Left cardiac atrium (tissue), 4 donors: ENCODE measurements at places on chromosomes 11 and 22.

GRCh38 chr22:39524089-39524752 lies 3.9 kb downstream of the ATF4 start:
- no peak for DNase-seq

- DNase-seq = no peak
These were observed 40.5 kb downstream of the DKK3 start for GRCh38 chr11:11967669-11968510.

GRCh38 chr11:120186774-120187591 lies 23.8 kb upstream of the OAF start:
- no peak for DNase-seq

GRCh38 chr11:122853971-122854446 lies 15.7 kb downstream of the CRTAM start:
- DNase-seq = no peak

DNA sequence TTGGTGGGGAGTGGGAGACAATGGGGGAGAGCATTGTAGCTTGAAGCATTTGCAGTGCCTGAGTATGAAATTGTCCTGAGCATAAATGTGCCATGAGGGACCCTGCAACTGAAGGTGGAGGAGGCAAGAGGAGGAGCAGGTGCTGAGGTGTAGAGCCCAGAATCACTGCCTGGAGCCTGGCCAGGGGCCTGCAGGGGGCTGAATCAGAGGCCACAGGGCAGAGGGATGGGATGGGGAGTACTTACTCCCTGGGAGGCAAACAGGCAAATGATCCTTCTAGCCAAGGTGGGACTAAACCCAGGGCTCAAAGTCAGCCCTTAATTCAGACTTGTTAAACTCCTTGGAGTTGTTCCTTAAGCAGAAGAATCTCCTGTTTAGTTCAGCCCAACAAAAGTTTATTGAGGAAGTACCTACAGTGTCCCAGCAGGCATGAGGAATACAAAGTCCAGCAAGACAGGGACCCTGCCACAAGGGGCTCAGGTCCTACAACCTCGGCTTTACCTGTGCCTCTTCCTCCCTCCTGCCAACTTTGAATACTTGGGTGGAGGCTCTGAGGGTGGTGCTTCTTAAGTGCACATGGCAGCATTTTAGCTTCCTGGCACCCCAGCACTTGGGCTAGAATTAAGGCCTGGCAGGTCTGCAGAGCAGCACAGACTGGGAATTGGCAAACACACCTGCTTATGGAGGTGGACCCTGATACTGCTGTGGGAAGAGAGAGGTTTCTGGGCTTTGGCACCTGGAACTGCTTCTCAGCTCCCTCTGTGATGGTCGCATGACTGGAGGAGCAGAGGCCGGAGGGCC lies 20.0 kb downstream of the MICAL2 start:
- DNase-seq = no peak

GRCh38 chr11:66291706-66292542 lies at the start of gene TMEM151A:
Gene TMEM151A (plus strand): TSS chr11:66291894. CDS start chr11:66292014, 120 bp downstream.
- DNase-seq = no peak

- DNase-seq = no peak
These were observed 56.7 kb downstream of the APIP start for GRCh38 chr11:34859496-34859895.

DNA sequence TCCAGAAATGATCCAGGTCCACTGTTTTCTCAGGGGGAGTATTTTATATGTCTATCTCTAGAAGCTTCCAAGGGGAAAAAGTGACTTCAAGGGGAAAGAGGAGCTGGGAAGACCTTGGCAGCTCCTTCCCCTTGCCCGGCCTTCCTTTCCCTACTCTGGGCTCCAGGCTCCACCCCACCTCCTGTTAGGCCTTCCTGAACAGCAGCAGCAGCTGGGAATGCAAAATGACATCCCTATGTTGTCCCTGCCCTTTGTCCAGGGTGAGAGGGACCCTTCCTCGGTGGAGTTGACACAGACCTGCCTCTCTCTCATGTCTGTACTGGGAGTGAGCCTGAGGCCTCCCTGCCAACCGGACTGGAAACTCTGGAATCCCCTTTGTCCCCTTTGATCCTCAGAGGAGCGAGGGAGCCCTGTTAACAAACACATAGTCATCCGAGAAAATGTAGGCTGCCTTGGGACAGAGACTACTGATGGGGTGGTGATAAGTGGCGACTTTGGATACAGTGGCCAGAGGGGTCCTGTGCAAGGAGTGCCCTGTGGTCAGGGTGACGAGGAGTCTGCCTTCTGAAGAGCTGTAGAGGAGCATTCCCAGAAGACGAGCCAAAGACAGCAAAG lies 9.0 kb upstream of the MALAT1 start:
- peak; percentile 59 for DNase-seq

- DNase-seq = no peak
These were observed 606.6 kb downstream of the TBC1D22A start for GRCh38 chr22:47369020-47369419.

DNA sequence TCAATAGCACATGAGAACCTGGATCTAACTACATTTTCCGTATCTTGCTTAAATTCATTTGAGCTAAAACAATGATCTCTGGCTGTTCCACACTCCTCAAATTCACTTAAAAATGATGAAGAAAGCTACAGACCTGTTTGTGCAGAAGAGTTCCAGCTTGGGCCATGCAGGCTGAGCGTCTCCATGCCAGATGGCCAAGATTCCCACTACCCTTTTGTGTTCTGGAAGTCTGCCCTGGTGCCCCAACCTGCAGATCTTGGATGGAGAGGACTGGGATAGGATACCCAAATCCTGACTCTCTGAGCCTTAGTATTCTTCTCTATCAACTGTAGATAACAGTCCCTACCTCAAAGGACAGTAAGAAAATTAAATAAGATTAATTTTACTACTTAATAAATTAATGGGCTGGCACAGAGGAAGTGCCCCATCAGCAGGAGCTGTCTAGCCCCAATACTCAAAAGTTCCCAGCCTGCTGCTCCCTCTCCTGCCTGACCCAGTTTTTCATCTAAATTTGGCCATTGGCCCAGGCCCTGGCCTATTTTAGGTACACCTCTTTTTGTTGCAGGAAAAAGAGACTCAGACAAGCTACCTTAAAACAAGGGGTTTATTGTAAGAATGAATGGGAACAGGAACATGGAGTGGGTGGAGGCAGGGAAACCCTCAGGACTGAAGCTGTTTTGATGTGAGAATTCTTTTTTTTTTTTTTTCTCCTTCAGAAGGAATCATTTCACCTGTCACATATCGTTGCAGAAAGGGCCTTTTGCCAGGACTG lies 81.4 kb upstream of the GRK3 start:
- no peak for DNase-seq

GRCh38 chr11:46665356-46665755 lies 35.1 kb downstream of the ARHGAP1 start:
- DNase-seq = no peak

DNA sequence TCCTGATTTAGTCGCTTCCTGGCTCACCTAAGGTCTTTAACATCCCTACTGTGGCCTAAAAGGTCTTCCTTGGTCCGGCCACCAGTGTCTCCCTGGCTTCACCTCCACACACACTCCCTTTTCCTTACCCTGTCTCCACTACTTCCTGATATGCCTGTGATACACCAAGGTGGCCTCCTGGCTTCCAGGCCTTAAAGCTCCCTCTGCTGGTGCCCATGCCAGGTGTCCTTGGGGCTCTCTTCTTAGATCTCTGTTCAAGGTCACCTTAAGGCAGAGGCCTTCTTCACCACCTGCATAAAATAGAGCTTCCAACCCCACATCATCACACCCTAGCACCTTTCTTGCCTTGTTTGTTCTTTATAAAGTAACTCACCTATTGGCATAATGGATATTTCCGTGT lies 787.7 kb downstream of the NTM start:
- DNase-seq = no peak

DNA sequence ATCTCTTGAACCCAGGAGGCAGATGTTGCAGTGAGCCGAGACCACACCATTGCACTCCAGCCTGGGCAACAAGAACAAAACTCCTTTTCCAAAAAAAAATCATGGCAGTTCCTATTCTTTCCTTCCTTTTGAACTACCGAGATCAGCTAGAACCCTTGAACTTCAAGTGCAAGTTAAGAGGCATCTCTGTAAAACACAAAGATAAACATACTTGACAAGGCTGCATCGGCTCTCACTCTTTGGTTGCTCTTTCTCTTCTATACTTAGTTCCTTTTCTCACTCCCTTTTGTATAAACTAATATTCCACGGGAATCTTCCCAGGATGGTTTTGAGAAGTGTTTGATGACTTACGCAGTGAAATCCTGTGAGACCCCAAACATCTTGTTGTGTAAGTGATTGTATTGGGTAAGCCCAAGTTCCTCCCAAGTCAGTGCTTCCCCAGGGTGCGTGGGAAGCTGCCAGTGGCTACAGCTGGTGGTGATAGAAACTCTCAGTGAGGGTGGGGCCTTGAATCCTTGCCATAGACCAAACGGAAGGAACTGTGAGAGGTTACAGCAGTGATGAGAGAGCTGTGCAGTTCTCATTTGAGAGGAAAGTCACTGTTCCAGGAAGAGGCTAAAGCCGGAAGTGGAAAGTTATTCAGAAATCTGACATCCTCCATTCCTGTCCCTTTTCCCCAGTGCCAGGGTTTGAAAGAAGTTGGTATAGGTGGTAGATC lies 24.1 kb upstream of the CDC42EP2 start:
- DNase-seq = peak; percentile 96

DNA sequence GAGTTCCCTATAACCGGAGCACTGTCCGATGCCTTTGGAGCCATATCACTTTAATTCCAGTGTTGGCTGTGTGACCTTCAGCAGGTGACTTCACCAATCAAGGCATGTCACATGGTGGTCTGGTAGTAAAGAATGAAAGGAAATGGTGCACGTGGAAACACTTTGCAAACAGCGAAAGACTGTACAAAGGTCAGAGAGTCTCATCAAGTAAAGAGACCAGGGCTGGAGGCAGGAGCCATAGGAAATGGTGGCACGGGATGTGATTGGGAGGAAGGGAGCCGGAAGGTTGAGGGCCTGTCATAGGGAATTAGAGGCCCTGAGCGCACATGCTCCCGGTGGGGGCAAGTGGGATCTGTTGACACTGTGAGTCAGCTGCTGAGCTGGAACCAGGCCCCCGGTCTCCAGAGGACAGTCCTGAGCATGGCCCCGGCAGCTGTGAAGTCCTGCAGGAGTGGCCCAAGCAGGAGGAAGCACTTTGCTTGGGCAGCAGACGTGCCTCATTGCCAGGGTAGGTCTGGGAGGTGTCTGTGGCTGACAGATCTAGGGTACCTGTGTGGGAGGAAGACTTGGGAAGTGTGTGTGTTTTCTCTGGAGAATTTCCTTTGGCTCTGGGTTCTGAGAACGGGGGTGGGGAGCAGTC lies 2.0 kb downstream of the DAGLA start:
- DNase-seq = peak; percentile 67

GRCh38 chr11:66324664-66325063 lies 7.8 kb upstream of the CD248 start:
- no peak for DNase-seq

- no peak for DNase-seq
These were observed 983.3 kb upstream of the TENM4 start for GRCh38 chr11:80424012-80424695.

GRCh38 chr11:86046116-86046515 lies 22.8 kb downstream of the PICALM start:
- no peak for DNase-seq
